Stimulated activated CD4-positive, alpha-beta T cell treated with anti-CD3 and anti-CD28 coated beads, Interleukin-1b, Interleukin-23, amount 100 ng/mL, for 1 hour (primary cell): ENCODE measurements at places on chromosomes 4 and X.

DNA sequence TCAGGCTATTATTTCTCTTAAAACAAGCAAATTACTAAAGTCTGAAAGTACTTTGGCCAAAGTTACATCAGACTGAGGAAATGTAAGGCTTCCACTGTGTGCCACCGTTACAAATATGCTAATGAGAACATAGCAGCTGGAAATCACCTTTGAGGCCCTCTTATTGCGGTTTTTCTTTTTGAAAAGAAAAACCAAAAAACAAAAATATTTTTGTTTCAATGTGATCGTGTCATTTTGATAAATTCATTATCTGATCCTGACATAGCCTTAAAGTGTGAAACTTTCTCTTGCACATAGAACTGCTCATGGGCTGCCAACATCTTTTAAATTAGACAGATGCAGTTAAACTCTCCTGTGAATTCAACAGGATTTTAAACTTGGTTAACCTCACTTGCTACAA, 2.8 kb upstream of the TIFA start:
- DNase-seq: no peak

GRCh38 chr4:170259631-170260153, 169.9 kb upstream of the AADAT start:
- DNase-seq: no peak

- no peak for DNase-seq
Measured at GRCh38 chrX:112816908-112817307, 23.7 kb downstream of the AMOT start.

DNA sequence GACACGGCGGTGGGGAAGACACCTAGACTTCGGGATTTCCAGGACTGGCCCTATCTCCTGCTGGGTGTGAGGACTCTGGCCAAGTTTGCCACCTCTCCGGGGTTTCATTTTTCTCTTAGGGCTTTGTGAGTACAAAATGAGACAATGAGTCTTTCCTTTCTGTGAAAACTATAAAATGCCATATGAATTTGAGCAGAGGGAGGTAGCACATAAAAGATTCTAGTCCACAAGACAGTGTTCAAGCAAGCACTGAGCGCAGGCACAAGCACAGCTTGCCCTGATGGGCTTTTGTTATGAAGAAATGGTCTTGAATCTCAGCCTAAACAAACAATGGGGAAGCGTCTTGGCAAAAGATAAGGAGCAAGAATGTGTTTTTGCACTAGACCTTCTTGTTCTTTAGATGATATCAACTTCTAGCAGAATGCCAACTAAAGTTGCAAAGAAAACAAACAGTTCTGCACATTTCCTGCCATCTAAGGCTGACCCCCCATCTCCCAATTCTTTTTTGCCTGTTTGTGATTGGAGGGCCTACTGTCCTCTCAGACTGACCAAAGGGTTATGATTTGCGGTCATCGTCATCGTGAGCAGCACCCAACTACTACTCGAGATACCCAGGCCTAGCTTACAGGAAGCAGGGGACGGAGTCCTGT, 73.0 kb upstream of the ZNF518B start:
- no peak for DNase-seq

GRCh38 chrX:70525733-70526132, 81.1 kb downstream of the DLG3 start:
- DNase-seq: no peak

- DNase-seq: no peak
Measured at GRCh38 chr4:123215536-123215935, 181.1 kb upstream of the SPRY1 start.

GRCh38 chr4:140252141-140252741, 98.3 kb upstream of the MAML3 start:
- no peak for DNase-seq

DNA sequence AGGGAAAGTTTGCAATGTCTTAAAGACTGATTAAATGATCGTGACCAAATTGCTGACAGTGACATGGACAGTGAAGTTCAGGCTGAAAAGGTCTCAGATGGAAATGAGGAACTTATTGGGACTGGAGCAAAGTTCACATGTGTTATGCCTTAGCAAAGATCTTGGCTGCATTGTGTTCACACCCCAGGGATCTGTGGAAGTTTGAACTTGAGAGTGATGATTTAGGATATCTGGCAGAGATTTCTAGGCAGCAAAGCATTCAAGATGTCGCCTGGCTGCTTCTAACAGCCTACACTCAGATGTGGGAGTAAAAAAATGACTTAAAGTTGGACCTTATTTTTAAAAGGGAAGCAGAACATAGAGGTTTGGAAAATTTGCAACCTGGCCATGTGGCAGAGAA, 21.4 kb downstream of the SCARB2 start:
- no peak for DNase-seq

- DNase-seq: no peak
Measured at GRCh38 chr4:109406337-109406931, 27.2 kb upstream of the SEC24B start.

DNA sequence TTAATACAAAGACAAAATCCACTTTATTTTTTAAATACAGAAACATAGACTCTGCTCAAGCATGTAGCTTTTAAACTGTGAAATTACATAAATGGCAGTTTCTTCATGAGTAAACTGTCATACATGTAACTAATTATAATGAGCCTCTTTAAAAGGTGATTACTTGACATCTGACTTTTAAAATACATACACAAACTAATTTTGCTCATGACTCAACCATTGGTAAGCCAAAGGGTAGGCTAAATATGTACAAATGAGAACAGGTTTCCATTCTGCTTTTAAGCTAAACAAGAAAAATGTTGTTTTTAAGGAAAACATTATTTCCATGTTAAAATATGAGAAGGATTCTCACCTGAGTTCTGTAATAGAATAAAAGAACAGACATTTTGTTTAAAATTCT, 27.9 kb downstream of the CAMK2D start:
- DNase-seq: no peak

DNA sequence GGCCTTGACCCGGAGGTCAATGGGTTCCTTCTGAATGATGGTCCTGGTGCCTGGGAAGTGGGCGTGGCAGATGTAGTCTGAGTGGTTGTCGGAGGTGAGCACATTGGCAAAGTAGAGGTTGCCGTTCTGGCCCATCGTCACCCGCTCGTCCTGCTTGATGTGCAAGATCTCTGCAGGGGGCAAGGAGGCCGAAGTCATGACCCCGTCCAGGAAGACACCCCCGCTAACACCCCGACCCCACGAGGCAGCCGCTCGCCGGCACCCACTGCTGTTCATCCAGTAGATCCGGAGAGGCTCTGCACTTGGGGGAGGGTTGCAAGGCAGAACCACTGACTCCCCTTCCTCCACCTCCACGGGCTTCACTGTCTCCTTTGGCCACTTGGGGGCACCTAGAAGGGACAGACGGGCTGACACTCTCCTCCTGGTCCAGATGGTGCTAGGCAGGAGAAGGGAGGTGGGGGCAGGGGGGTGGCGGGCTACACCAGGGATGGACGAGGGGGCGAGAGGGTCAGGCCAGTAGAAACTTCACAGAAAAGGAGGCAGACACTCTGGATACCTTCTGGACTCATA, 15.1 kb downstream of the L1CAM start:
- DNase-seq: no peak

GRCh38 chr4:2042947-2043395, 16.2 kb upstream of the NAT8L start:
- DNase-seq: no peak

DNA sequence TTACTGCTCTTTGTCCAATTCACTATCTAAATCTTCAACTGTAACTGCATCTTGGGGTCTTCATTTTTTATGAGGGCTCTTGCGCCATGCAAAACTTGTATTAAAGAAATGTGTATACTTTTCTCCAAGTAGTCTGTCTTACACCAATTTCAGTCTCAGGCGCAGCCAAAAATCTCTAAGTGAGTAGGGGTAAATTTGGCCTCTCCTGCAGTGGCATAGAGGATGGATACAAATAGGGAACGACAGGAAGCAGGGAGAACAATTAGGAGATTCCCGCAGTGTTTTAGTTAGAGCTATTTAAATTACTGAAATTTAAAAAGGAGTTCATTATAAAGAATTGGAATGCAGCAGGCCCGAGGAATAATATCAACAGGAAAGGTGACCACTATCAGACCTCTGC, 30.2 kb downstream of the DMP1 start:
- DNase-seq: no peak

DNA sequence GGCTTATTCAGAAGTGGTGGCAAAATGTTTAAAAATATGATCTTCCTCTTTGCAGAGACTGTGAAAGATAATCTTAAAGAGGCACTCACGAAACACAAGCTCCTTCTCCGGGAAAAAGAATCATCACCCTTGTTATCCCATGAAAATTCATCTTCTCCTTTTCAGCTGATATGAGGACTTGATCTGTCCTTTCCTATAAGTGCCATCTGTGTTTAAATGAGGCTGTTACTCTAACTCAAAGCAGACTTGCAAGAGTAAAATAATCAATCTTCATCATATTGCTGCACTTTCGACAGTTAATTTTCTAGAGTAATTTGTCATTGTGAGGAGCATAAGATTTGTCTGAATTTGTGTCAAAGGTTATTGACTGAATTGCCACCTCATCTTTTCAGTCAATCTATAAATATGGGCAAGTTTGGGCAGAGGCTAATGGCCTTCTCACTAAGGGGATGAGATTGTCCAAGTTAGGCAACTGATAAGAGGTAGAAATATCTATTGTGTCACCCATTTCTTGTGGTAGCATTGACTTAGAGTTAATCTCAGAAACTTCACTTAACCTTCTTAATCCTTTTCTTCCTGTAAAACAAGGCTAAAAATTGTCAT, 452.9 kb downstream of the GRXCR1 start:
- no peak for DNase-seq

GRCh38 chr4:35975617-35976355, 268.5 kb downstream of the ARAP2 start:
- no peak for DNase-seq

GRCh38 chrX:132217203-132218073, 1.8 kb downstream of the RAP2C start:
- peak; percentile 41 for DNase-seq

- DNase-seq: no peak
Measured at GRCh38 chr4:114272226-114272625, 292.8 kb upstream of the ARSJ start.

- no peak for DNase-seq
Measured at GRCh38 chr4:107069049-107069448, 32.9 kb upstream of the DKK2 start.
